ENCODE measurements at places on chromosomes 11 and 22.
A peak's percentile ranks its signal among the peaks of the same experiment; 100 is the strongest.

DNA sequence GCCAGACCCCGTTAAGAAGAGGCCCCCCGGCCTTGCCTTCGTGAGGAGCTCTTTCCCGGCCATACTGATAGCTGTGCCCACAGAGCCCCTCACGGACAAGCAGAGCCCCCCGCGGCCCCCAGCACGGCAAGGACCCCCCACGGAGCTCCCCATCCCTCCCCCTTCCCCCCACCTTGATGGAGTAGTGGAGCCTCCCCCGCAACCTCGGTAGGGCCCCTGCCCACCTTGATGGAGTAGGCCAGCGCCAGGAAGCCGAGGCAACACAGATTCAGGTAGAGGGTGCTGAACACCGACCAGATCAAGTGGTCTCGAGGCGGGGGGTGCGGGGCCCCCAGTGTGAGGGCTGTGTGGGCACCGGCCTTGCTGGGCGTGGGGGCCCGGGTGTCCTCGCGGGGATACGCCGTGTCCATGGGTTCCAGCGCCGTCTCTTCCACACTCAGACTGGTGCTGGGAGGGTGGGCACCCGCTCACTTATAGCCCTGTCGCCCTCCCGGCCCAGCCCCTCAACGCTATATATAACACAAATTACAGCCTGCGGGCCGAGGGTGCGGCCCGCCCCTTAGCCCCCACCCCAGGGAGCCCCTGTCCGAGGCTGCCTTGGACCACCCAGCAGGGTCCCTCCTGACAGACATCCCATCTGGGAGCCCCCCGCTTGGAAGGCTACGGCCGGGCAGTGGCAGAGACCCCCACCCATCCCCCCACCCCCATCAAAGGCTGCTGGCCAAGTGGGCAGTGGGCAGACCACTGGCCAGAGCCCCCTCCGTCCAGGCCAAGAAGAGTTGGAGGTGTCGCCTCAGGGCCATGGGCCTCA lies at the start of gene IFITM5:
IFITM5 (minus strand) TSS at position 446 of the 811 bp plus-strand sequence; CDS start at position 410, 36 bp downstream.
- DNase-seq, result no peak

- DNase-seq, result no peak
Measured at GRCh38 chr11:690738-691633, 4.0 kb downstream of the DEAF1 start.

- no peak for DNase-seq
Measured at GRCh38 chr11:127629200-127629599, 628.6 kb upstream of the KIRREL3 start.

- DNase-seq, result peak; percentile 94
Measured at GRCh38 chr11:10908215-10908951, 50.5 kb upstream of the ZBED5 start.

GRCh38 chr11:120446802-120447201 lies 64.7 kb upstream of the GRIK4 start:
- DNase-seq, result no peak

Measured in fibroblast of skin of left biceps (primary cell).